ENCODE measurements at places on chromosomes 4 and X.

DNA sequence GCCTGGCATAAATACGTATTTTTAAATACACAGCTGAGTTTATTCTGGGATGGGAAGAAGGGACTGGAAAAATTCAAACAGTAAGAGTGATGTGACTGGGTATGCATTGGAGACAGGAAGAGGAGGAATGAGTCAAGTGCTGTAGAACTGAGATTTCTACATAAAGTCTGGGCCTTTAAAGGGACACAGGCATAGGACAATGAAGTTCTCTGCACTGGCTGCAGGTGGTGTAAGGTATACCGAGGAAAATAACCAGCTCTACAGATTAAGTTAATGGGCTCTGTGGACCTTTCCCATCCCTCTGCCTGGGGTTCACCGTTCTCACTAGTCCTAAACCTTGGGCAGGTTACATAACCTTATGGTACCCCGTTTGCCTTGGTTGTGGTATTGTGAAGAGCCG lies 68.7 kb downstream of the DHX15 start:
- no peak for DNase-seq

DNA sequence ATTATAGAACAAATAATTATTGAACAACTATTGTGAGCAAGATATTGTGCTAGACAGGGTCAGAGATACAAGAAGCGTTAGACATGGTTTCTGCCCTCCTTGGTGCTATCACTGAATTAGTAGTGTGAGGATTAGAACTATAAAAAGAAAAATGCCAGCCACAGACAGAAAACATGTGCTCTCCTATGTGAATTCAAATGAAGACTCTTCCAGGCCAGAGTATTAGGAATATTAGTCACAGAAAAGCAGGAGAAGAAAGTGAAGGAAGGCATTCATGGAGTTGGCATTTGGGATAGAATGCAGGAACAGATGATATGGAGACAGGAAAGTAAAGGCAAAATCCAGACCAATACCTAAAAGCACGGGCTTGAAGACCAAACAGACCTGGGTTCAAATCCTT lies 179.6 kb upstream of the TENM3 start:
- DNase-seq = no peak

DNA sequence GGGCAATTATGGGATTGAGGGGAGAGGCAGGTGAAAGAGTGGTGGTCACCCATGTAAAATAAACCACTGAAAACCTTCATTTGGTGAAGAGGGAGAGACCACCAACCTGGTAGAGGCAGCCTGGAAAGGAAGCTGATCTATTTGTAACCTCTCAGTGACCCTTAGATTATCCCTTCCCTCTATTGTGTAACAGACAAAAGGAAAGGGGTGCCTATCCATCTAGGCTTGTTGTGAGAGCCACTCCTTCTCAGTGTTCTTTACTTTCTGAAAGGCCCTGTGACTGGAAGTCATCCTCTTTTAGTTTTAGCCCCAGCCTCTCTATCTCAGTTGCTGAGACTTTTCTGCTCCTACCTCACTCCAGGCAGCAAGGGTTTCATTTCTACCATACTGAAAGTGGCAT lies 142.4 kb downstream of the TMEM164 start:
- no peak for DNase-seq

GRCh38 chrX:103513476-103514108 lies 5.7 kb downstream of the RAB40A start:
- no peak for DNase-seq

DNA sequence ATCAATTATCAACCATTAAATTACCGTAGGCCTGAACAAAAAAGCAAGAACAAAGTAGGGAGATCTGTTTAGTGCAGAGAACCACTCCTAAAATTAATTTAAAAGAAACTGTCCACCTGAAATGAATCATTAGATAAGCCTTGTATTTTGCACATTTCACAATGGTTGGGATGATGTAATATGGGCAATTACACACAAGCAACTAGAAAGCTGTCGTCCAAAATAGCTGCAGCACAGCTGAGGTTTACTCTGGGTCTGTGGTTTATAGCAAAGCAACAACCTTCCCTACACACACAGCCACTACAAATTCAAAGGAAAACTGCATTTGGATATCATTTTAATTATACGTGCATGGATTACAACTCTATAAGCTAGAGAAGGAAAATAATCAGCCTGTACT lies 28.5 kb downstream of the PCDH19 start:
- DNase-seq = no peak

DNA sequence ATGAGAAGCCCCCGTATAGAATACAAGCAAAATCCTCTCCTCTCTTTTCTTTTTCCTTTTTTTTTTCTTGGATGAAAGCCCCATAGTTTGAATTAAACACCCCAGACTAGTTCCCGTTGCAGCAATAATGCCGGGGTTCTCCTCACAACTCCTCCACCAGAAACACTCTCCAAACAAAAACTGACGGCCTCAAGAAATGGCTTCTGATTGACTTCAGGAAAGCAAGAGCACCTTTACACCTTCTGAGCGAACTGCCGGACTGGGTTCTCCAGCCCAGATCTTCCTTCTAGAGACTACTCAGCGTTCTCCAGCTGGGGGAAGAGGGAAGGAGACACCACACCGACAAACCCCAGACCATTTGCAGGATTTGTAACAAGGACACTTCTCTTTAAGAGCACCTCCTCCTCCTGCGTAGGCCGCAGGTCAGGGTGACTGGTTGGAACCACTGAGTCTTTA lies 4.0 kb downstream of the HAND2 start:
- DNase-seq = no peak

DNA sequence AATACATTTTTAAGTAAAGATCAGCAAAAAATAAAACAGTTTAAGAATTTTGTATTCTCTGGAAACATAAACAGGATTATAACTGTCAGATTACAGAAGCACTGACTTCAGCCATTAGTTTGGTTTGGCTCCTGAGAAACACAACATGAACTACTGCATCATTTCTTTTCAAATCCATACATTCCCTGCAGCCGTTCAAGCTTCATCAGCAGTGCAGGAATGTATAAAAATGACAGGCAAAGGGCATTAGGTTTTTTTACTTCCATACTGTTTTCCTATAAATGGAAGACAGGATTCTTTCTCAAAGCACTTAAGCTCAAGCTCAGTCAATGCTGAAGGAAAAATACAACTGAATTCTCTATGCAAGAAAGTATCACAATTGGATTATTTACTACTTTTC lies 4.2 kb upstream of the MAB21L2 start:
- DNase-seq = no peak

GRCh38 chr4:168212656-168213055 lies 105.9 kb downstream of the DDX60 start:
- no peak for DNase-seq

DNA sequence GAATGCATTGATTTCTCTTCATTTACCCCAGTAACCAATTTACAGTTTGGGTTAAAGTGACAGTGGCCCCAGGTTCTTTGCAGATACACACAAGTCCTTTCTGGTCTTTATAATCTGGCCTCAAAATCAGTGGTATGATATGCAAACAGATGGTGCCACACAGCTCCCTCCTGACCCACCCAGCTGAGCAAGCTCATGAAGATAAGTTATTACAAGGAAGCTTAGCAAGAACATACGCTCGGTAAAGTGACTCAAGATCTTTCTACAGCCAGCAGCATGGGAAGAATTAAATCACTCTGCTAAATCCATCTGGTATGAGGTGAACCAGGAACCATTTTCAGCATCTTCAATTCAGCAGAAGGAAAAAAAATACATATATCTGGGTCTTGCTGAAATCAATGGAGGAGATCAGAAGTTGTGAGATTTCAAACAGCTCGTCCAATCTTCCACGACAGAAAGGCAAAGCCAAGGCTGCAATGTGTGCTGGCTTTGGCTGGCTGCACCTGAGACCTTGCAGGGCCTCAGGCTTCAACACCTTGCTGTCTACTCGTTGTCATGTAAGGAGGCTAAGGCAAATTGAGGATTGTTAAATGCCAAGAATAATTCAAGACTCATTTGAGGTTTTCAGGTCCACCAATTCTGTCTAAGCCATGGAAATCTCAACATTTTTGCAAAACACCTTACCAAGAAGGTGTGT lies 28.2 kb downstream of the SEL1L3 start:
- DNase-seq = no peak

DNA sequence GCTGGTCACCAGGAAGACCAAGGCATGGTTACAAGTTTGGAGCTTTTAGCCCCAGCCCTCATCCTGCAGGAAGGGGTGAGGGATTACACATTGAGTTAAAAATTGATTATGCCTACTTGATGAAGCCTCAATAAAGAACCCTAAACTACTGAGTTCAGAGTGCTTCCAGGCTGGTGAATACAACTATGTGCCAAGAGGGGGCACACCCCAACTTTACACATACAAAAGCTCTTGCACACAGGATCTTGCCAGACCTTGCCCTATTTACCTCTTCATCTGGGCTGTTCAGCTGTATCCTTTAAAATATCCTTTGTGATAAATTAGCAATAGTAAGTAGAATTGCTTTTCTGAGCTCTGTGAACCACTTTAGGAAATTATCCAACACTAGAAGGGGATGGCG lies 489.3 kb downstream of the INPP4B start:
- DNase-seq = peak; percentile 36

DNA sequence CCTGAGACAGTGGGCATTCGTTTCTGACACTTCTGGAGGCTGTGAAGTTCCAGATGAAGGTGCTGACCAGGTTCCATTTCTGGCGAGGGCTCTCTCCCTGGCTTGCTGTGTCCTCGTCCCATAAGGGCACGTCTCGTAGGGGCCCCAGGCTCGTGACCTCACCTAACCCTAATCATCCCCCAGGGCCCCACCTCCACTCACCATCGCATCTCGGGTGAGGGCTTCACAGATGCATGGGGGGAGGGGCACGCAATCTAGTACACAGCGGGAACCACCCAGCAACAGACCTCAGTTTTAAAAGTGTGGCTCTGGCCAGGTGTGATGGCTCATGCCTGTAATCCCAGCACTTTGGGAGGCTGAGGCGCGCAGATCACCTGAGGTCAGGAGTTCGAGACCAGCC lies 22.1 kb downstream of the PDE6B start:
- no peak for DNase-seq

- DNase-seq = no peak
These were observed 3.6 kb upstream of the SCARB2 start for GRCh38 chr4:76216975-76217814.

GRCh38 chr4:133920236-133920635 lies 281.4 kb downstream of the PABPC4L start:
- no peak for DNase-seq

- DNase-seq = no peak
These were observed 20.5 kb upstream of the DDX3X start for GRCh38 chrX:41313419-41313818.

- DNase-seq = peak; percentile 26
These were observed 1.5 kb downstream of the TIFA start for GRCh38 chr4:112284166-112284565.

DNA sequence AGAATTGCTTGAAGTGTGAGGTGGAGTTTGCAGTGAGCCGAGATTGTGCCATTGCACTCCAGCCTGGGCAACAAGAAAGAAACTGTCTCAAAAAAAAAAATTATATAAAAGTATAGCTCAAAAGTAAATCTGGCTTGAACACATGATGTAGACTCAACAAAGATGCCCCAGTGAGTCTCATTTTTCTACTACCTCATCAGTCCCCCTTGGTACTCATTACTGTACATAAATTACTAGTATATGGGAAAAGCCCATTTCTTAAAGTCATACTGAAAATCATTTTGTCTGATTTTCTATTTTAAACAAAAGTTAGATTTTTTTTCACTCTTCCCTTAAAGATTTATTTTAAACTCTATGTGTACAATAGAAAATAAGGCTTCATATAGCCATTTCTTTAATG lies 39.2 kb downstream of the FAM241A start:
- DNase-seq = no peak

DNA sequence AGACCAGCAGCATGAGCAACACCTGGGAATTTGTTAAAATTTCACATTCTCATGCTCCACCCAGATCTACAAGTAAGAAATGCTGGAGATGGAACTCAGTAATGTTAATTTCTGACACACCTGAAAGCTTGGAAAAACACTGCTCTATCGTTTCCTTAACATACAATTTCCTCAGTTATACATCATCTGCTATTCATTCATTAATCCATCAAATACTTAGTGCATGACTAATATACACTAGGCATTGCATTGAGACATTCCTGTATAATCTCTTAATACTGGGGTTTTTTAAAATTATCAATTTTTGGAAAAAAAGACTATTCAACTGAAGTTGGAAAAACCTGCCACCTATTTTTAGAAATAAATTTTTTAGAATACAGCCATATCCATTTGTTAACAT lies 106.1 kb downstream of the CHM start:
- no peak for DNase-seq

DNA sequence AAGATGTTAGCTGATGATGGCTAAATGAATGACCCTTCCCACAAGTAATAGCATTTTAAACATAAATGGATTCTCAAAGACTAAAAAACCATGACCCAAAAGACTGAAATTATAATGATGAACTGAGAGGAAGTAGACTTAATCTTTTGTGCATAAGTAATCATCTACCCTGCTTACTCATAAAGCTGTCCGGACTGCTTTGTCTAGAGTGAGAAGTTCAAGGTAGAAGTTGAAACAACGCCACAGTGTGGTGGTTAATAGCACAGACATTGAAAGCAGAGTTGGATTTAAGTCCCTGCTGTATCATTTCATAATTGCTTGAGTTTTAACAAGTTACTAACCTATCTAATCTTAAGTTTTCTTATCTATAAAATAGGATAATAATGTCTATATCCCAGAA lies 346.6 kb downstream of the CENPC start:
- DNase-seq = no peak

DNA sequence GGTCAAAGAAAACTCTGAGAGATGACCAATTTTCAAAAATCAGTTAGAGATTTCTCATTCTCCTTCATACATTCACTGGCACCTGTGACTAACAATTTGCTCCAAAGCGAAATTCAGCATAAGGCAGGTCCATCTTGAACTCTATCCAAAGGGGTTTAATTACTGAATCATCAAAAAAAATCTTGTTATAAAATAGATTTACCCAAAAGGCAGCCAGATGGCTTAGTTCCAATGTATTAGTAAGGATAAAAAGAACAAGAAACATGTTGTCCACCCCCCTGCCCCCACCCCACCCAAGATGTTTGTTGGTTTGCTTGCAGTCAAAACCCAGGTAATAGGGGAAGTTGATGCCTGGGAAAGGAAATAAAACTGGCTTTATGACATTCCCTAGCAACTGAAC lies 200.3 kb downstream of the ANTXR2 start:
- no peak for DNase-seq

- DNase-seq = no peak
These were observed 7.6 kb downstream of the CPLX1 start for GRCh38 chr4:818106-818921.

DNA sequence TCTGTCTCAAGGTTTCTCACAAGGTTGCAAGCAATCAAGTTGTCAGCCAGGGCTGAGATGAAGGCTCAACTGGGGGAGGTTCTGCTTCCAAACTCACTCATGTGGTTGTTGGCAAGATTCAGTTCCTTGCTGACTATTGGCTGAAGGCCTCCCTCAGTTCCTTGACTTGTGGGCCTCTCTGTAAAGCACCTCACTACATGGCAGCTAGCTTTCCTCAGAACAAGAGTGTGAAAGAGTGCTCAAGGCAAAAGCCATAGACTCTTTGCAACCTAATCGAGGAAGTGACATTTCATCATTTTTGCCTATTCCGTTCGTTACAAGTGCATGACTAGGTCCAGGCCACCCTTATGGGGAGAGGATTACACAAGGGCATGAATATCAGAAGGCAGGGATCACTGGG lies 52.0 kb downstream of the CXorf58 start:
- peak; percentile 26 for DNase-seq
